Ovary (tissue), 10 donors: ENCODE measurements at places on chromosomes 12 and 14.

GRCh38 chr12:123097561-123098084 lies 53.3 kb downstream of the PITPNM2 start:
- DNase-seq, result peak; percentile 85

DNA sequence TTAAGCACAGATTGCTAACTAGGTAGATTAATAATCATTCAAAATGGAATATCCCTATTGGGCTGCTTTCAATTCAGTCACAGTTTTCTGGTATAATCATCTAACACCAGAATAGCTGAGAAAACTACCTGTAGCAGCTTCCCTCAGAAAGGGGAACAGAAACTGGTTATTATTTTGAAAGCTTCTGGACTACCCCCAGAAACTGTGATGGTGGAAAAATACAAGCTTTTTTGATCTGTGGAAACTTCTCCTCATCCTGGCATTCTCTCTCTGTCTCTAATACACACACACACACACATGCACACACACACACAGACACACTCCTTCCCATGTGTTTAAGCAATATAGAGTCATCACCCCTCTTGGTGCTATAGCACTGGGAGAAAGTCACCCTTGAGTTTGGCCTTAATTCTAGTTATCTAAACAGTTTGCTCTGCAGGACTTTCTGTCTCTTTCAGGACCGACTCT lies 251.5 kb upstream of the LMO3 start:
- DNase-seq, result no peak

- no peak for DNase-seq
These were observed 29.1 kb downstream of the ALX1 start for GRCh38 chr12:85309125-85309566.

DNA sequence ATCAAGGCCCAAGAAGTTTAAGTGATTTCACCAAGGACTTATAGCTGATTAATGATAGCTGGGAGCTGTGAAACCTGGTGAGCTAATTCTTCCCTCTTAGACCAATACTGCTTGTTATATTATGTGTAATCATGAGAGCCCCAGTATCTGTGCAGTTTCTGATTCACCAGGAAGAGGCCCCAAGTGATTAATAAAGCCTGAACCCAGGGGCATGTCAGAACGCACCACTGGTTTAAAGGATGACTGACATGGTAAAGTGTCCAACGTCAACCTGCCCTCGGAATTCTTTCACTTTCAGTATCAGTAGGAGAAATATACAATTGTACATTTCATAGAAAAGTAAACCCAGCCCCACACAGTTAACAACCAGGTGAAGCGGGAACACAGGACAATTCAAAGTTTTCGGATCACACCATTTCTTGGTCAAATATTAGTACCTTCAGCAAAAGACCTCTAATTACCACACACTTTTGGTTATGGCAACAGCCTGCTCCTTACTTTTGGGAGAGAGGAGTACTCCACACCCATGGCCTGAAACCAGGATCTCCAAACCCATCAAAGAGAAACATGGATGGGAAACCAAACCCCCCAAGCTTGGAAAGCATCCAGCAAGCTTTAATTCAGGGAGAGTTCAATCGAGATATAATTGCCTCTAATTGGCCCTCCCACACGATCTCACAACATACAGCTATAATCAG lies 28.5 kb downstream of the TMCC3 start:
- DNase-seq, result no peak
